ENCODE measurements at places on chromosomes 16 and 17. TPM values are rescaled to one million over a fixed set of nuclear protein-coding genes. Genes with fewer than 3 reads are reported as not detected.

Gene RASL10B
- 2.9 TPM for total RNA-seq

Gene PDE6G
- total RNA-seq: 2.2 TPM

Gene HCRT
- not detected for total RNA-seq

Gene NTN3
- total RNA-seq: 0.17 TPM

Gene ITGA2B
- total RNA-seq: 0.14 TPM
